NCI-H187 (cell line): ENCODE measurements at places on chromosomes 4 and X.

- no peak for DNase-seq
Observed at GRCh38 chr4:15327311-15328298, 100.2 kb upstream of the C1QTNF7 start.

DNA sequence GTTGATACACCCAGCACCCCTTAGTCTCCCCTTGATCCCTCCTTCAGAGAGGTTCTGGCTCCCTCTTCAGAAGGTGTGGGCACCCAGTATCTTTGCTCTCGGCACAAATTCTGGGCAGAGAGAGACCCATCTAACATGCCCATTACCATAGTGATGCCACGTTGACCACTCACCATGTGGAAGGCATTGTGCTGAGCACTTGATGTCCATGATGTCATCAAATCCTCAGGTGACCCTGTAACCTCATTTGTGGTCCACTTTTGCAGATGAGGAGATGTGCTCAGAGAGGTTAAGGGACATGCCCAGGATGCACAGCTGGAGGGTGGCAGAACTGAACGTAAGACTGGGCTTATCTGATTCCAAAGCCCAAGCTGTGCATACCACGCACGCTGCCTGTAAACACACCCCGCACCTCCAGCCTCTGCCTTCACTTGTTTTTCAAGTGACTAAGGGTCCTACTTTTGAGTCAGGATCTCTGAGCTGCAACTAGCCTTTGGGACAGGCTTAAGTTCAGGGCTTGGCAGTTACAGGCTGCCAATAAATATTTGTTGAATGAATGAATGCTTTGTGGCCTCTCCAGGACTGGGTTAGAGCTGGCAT is 55.2 kb downstream of the HTRA3 start:
- no peak for DNase-seq

DNA sequence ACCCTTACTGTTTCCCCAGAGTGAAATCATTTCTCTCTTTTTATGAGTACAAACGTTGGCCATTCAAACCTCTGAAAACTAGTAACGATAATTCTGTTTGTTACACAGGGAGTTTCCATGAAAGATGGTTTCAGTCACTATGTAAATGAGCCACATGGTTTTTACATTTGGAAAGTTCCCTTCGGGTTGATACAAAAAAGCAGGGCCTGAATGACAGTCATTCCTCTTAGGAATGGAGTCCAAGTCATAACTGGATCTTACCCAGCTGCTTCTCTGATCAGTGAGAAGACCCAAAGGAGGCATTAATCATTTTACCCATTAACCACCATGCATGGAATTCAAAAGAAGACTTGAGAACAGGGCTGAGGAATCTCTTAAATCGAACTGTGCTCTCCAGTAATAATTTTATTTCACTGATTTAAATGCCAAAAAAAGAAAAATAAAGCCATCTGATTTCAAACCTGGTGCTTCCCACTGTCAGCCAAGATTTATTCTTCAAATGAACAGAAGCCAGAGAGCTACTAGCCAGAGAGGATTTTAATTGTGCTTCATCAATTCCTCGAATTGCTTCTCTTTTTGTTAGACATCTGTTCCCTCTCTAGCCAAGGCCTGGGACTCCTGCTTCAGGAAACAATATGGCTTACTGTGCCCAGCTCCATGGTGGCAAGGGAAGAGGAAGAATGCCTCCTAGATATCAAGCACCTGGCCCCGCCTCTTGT is 3.2 kb downstream of the SOWAHB start:
- no peak for DNase-seq

- DNase-seq, result no peak
Observed at GRCh38 chr4:80434238-80434637, 98.7 kb downstream of the CFAP299 start.

GRCh38 chrX:69237236-69237635 is 72.0 kb upstream of the PJA1 start:
- no peak for DNase-seq

DNA sequence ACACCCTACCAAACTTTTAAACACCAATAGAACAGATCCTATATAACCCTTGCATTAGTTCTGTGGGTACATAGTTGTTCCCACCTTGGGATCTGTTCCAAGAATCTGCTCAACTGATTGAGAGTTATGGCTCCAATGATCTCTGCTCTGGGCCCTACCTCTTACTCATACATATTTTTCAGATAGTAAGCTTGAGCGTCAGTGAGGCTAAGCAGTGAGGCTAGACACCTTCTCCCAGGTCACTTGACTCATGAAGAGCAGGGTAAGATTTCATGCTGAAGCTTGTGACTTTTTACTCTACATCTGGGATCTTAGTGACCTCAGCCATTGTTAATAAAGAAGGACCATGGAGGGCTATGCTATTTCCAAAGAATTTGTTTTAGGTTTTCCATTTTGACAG is 23.1 kb upstream of the TNIP3 start:
- no peak for DNase-seq

DNA sequence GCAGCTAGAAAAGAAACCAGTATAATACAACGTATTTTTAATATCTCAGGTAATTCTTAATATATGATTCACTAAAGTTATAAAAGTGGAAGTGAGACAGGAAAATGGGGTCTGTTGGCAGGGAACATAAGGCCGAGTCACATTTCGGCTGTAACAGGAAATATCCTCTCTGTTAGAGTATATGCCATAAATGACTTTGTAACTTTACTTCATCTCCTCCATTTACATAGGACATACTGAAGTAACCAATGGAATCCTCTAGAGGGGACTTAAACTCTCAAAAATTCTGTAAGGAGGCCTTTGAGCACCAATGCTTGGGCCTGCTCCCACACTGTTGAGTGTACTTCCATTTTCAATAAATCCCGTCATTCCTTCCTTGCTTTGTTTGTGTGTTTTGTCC is 71.3 kb downstream of the ANKRD17 start:
- DNase-seq, result no peak

DNA sequence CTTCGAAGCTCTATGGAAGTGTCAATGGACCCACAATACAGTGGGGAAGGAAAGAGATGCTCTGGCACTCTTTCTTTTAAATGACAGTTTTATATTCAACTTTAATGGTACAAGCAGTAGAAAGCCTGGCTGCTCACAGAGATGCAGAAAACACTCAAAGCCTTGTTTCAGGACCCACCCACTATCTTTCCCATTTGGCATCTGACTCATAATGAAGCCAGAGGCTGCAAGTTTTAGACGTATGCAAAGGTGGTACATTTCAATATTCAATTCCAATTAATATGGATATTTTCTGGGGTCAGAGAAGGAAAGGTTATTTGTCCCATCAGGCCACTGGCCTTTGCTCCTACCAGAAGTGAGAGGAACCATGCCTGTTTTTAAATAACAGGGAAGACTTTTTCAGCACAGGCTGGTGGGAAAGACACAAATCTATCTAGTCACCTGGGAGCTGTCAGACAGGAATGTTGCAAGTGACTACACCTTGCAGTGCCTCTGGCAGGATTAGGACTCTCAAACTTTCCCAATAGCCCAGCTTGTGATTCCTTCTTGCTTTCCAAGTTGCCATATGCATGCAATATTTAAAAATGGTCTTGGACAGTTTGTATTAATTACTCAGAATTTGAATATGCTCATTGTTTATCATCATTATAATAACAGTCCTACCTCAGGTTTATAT is 70.0 kb upstream of the RAB40AL start:
- DNase-seq, result no peak

DNA sequence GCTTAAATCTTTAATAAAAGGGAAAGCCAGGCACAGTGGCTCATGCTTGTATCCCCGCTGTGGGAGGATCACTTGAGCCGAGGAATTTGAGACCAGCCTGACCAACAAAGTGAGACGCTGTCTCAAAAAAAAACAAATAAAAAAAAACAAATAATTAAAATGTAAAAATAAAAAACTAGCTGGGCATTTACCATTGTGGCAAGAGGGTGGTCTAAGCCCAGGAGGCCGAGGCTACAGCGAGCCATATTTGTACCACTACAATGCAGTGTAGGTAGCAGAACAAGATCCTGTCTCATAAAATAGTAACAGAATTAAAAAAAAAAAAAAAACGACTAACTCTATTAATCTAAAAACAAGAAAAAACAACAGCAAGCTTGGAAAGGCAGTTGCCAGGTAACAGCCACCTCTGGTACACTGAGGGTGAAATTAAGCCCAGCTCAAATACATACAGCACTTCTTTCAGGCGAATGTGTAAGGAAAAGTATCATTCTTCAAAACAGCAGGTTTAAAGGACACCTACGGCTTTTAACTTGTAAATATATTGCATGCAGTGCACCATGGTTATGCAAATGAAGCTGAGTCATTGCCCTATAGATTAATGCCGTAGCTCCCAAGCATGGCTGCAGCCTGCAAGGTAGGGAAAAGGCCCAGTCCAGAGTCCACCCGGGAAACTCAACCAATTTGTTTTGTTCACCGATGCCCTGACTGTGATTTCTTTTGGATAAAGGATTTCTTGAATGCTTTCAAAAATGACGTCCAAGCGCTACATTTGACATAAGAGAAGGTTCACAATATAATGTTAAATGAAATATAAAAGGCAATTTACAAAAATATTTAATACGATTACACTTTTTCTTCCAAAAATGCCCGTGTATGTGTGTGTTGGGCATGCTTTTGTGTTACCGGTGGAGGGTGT is 14.5 kb upstream of the TXLNG start:
- no peak for DNase-seq

DNA sequence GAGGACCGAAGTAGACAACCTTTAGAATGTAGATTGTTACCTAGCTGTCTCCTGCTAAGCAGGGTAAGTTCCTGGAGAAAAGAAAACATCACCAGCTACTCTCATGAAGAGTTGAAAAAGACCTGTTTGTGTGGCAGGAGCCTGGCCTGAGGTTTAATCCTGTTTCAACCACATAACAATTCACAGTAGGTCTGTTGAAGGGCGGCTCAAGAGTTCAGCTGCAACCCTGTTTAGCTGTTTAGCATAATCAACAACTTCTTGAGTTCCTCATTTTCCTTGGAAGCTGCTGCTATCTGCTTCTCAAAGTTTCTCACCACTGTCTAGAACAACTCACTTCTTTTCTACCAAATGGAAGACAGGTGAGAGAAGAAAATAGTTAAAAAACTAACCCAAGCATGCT is 170.4 kb upstream of the TET2 start:
- no peak for DNase-seq

- no peak for DNase-seq
Observed at GRCh38 chr4:56222514-56222913, 164.8 kb downstream of the AASDH start.

DNA sequence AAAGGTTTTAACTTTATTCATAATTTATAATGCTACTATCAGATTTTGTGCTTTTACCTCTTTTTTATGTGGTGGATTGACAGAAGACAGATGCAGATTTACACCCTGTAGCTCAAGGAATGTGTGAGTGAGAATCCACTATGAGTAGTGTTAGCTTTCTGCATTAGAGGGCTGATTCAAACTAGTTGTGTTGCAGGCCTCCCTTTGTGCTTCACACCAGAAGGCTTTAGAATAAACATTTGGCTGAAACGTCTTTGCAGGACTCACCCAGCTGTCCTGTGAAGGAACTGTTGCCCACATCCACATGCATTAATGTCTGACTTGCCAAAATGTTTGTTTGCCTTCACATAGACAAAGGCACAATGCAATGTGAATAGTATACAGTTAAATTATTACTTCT is 127.0 kb downstream of the PCDH7 start:
- no peak for DNase-seq

- no peak for DNase-seq
Observed at GRCh38 chr4:181859439-181859838, 383.8 kb upstream of the TENM3 start.

DNA sequence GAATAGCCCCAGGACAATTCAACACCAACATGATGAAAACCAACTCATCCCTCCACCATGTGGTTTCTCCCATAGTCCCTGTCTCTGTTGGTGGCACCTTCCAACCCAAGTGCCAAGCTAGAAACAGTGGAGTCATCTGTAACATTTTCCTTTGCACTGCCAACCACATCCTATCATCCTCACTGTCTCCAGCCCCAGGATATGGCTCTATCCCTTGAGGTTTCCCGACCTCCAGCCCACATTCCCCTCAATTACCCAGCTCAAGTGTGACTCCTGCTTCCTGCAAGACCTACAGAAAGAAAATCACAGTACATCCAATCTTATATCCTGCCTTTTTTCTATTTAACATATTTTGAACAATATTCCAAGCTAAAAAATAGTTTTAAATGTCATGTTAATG is 24.2 kb downstream of the PNMA6F start:
- DNase-seq, result no peak

DNA sequence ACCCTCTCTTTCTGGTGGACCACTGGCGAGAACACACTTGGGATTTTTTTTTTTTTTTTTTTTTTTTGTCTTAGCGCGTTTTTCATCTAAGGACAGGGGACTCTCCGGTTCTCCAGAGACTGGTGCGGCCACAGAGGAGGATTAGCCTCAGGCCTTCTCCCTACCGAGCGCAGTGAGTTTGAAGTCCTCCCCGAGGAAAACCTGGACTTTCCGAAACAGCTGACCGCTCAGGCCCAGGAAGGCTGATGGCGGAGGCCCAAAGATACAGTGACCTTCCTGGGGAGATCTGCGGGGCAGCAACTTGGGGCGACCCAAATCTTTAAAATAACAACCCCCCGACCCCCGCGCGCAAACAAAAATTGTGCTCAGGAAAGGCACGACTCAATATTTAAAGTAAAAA is 9.2 kb downstream of the NKX3-2 start:
- no peak for DNase-seq

DNA sequence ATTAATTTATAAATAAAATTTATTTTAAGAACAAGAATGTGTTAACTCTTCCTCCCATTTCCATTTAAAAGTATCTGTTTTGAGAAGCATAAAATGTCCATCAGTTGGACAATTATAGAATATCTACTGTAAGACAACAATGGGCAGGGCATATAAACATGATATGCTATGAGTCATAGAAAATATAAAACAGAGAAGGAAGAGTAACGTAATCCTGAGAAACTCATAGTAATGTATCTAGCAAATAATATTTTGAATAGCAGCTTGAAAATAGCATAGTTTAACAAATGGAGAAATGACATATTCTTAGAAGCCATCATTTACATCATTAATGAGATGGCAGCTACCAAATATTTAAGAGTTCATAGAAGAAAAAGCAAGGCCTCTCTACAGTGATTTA is 820.3 kb upstream of the PCDH10 start:
- no peak for DNase-seq

DNA sequence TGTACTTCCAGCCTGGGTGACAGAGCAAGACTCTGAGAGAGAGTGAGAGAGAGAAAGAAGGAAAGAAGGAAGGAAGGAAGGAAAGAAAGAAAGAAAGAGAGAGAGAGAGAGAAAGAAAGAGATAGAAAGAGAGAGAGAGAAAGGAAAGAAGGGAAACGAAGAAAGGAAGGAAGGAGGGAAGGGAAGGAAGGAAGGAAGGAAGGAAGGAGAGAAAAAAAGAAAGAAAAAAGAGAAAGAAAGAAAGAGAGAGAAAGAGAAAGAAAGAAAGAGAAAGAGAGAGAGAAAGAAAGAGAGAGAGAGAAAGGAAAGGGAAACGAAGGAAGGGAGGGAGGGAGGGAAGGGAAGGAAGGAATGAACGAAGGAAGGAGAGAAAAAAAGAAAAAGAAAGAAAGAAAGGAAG is 238.6 kb downstream of the ASMT start:
- no peak for DNase-seq

- no peak for DNase-seq
Observed at GRCh38 chr4:78337244-78338020, 214.1 kb upstream of the ANXA3 start.

- DNase-seq, result no peak
Observed at GRCh38 chr4:183837222-183837621, 67.9 kb upstream of the STOX2 start.

GRCh38 chrX:15881381-15881897 is 26.8 kb upstream of the AP1S2 start:
- DNase-seq, result no peak
